ENCODE measurements at places on chromosomes 5 and 9. TPM values are rescaled to one million over a fixed set of nuclear protein-coding genes. Genes with fewer than 3 reads are reported as not detected.

SOWAHA gene
- total RNA-seq: not detected

OR1Q1 gene
- total RNA-seq: not detected

MUSK gene
- total RNA-seq: 0.16 TPM

FSTL4 gene
- 3.6 TPM for total RNA-seq

MORN5 gene
- not detected for total RNA-seq

ZNF618 gene
- total RNA-seq: 1.1 TPM

OTULINL gene
- total RNA-seq: 0.58 TPM

DNA sequence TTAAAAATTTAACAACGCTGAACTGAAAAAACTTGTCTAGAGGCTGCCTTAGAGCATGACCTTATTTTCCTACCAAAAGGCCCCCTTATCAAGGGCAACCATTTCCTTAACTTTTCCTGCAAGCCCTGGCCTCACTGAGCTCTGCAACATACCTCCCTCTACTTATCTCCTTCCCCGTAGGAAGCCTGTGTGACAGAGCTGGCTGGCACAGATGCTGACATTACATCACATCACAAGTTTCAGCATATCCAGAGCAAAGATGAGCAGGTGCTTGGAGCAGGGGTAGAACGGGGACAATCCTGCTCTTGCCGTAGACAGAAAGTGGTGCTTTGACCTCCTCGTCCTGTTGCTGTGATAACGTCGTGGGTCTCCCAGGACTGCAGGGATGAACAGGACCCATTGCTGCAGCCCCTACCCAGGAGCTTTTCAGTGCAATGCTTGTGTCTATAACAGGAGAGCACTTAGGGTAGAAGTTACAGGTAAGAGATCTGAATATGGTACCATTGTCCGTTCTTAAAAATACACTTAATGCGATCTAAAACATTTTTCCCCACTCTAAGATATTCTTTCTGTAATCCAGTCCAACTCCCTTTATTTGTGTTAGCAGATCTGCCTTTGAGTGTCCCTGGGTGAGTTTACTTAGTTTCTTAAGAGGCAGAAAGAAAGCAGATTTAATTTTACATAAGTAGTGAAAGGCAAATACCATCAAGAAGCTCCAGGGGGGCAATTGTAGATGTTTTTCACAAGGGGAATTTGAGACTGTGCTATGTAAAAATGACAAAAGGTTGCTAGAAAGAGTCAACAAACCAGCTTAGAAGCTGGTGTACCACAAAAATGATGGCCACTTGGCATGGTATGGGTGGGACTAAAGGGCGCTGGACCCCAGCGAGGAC lies 101.9 kb upstream of the EFNA5 start:
- no peak for DNase-seq

DNA sequence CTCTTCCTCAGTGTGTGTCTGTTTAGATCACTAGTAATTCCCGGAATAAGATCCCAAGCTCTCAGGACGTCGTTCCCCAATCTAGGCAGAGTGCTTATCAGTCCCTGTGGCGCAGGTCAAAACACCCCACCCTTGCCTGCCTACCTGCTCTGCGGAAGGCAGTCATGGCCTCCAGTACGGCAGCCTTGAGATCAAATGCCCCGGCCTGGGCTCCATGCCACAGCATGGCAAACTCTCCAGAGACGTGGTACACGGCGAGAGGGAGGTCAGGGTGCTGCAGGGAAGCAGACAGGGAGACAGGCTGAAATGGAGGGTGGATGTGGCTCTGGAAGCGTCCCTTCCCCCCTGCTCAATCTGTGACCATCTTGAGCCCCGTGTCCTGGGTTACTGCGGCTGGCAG lies 12.0 kb upstream of the HDHD3 start:
- DNase-seq: no peak

DNA sequence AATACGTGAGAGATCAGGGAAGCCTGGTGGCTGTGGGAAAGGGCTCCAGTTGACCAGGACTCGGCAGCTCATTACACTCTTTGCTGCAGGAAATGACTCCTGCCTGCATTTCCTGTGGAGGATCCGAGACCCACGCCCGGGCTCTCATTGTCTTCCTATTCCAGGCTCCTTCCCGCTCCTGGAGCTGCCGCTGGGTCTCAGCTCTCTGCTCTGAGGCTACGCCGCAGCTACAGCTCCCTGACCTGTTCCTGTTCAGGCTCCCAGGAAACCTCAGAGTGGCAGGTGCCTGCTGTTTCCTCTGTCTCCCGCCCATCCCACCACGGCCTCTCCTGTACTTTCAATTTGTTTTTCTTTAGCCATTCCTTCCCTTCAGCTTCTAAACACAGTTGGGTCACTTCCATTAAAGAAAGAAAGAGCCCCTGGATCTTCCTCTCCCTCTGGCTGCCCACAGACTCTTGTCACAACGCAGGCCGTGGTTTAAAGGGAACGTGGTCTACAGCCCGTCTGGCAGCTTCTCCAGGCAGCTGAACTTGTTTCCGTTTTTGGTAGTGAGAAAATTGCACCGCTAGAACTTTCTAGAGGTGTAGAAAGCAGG lies 71.5 kb downstream of the IL6ST start:
- no peak for DNase-seq

GRCh38 chr9:22052376-22052945 lies 43.4 kb upstream of the CDKN2B start:
- peak; percentile 78 for DNase-seq

GRCh38 chr9:26856413-26857032 lies 36.1 kb downstream of the CAAP1 start:
- DNase-seq: no peak

DNA sequence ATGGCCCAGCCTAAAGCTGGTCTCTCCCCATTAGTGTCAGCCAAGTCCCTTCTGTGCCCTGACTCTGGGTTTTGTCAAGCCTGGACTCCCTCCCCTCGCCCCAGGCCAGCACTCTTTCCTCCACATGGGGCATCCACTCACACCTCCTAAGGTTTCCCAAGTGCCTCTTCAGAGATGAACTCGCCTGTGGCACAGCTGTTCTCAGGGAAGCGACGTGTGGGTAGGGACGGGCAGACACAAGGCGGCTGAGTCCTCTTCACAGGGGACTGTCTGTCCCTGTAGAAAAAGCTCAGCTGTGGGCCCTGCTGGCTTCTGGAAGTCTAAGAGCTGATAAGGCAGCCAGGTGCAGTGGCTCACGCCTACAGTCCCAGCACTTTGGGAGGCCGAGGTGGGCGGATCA lies 78.5 kb downstream of the CACNA1B start:
- DNase-seq: no peak

DNA sequence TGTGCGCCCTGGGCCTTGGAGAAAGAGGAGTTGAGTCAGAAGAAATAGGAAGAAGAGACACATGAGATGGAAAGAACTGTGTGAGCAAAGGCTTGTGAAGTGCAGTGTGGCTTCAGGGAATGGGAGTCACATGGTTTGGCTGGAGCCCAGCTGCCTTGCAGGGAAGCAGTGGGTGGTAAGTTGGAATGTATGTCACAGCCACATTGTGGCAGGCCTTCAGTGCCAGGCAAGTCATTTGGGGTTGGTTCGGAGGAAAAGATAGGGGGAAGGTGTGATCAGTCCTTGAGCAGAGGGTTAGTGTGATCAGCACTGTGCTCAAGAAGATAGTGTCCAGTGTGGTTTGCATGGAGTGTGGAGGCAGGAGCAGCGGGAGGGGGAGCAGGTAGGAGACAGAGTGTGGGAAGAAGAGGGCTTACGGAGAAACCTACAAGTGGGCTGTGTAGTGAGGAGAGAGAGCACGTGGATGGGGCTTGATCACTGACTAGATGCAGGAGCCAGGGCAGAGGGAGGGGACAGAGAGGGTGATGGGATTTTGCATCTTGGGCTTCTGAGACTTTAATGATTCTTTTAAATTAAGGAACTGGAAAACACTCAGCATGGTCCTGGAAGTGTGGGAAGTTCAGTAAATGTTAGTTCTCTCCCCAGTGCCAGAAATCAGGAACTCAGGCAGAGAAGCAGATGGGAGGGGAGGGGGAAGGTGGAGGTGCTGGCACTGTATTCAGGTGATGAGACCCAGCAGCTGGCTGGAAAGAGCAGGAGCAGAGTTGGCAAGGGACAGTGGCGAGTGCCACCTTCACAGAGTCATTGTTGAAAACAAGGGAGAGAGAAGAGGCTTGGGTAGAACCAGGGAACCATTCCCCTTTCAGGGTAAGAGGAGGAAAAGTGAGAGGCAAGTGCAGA lies 46.6 kb downstream of the ARHGAP26 start:
- peak; percentile 69 for DNase-seq

DNA sequence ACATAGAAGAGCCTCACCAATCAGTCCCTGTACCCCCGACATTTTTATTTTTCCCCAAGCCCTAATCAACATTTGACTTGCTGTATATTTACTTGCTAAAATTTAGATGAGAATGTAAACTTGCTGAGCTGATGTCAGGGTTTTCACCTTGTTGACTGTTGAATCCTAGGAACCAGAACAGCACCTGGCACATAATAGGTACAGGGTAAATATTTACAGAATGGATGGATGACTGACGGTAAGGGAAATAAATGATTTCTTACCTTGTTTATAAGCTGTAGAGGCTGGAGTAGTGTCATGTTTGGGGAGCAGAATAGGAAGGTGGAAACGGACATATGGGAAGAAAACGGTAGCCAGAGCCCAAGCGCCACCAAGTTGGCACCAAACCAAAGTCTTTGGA lies 107.0 kb upstream of the NUDT12 start:
- no peak for DNase-seq

- no peak for DNase-seq
These were observed 690.4 kb upstream of the MEF2C start for GRCh38 chr5:89573345-89573744.

DNA sequence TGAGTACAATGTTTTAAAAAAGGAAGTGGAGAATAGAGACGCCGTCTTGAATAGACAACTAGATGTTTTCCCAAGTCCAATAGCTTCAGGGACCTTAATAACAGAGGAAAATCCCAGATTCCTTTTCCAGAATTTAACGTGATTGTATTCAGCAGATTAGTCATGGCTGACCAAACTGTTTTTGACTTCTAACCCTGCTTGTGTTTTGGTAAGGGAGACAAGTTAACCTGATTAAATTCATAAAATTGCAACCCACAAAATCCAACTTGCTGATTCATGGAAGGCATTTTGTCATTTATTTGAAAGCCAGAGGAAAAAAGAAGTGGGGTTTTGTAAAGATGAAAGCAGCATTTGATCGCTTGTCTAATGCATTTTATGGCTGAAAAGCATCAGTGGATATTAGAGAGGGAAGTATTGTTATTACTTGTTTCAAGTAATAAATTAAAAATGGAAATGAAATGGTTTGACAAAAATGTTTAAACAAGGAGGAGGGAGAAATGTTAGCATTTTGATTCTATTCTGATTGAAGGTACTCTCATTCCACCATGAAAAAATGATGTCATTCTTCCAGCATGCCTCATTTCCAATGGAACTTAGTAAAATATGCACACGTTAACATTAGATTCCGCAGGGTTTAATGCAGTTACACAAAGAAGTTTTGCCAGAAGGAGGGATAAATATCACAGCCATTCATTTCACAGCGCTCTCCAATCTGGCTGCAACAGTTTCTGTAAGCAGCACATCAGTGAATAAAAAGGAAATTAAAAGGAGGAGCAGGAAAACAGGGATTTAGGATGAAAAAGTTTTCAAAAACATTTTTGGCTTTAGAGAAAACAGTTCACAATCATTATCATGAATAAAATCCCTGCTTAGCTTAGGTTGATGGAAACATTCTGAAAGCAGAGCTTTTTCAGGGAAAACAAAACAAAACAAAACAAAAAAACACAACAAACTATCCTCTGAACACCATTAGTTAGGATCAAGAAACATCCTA lies 314.7 kb downstream of the PRR16 start:
- DNase-seq: peak; percentile 84

GRCh38 chr5:167307042-167307441 lies 984.4 kb upstream of the WWC1 start:
- no peak for DNase-seq

GRCh38 chr9:137241490-137242268 lies 592 bp downstream of the TUBB4B start:
- no peak for DNase-seq

- no peak for DNase-seq
These were observed 454.2 kb upstream of the CLINT1 start for GRCh38 chr5:158313027-158313732.

DNA sequence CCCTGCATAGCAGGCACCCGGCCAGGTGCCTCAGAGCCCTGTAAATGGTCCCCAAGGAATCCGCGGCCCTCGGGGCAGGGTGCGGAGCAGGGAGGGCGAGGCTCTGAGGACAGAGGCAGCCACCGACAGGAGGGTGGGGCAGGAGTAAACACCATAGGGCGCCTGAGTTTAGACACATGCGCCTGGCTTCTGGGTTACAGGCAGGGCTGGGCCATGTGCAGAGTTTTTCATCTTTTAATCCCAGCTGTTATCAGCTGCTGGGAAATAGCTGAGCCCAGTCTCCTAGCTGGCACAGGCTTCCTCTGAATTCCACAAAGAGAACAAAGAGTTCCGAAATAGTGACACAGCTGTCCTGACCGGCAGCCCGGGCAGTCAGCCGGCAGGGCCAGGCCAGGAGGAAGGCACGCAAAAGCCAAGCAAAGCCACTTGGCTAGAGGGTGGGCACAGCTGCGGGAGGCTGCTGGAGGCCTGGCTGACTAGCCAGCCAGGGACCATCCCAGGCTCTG lies 98.9 kb upstream of the PHYKPL start:
- DNase-seq: no peak

GRCh38 chr5:107395632-107396350 lies 274.9 kb downstream of the EFNA5 start:
- peak; percentile 86 for DNase-seq

DNA sequence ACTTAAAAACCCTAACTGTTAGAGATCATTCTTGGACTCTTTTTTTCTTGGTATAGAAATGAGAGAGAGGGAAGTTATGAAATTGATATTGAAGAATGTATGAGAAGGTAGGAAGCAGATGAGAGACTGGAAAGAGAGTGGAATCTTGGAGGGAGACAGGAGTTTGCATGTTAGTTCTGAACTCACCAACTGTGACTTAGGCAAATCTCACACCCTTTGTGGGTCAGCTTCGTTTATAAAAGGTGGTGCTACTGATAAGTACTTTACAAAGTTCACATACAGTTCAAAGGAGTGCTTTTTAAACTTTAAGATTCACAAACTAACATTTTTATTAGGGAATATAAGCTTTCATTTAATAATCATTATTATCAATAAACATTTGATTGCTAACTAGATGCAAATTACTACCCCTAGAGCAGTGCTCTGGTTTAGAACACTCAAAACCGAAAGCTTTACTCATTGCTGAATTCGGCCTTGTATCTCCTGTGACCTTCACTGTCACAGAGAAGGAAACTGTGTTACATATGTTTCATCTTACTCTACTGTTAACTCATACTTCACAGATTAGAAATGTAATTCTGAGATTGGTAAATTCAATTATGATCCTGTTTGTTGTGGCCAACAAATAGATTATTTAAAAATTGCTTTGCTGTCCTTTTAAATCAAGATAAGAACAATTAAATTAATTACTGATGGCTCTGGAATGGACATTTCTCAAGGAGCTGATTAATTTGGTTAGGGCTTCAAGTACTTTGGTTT lies 143.2 kb downstream of the RMI1 start:
- no peak for DNase-seq

DNA sequence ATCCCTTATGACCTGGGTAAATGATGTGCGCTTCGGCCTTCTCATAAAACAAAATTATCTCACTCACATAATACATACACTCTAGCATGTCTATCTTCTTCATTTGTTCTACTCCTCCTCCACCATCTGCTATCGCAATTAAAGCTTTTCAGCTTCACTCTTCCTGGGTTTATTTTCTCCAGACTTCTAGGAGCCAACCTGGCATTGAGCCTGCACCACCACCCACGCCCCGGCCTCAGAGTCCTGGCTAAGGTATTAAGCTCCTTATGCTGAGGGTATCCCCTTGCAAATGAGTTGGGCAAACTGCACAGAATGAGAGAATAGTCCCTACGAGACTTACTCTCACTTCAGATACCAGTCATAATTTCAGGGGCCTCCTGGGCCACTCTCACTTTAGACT lies 236.1 kb upstream of the CDH12 start:
- DNase-seq: no peak

GRCh38 chr9:131677444-131678180 lies 62.3 kb downstream of the RAPGEF1 start:
- DNase-seq: peak; percentile 86
